ENCODE measurements at places on chromosomes 12 and 14.

GRCh38 chr12:119365451-119365850 lies 30.9 kb downstream of the CCDC60 start:
- no peak for DNase-seq

GRCh38 chr12:97167598-97167997 lies 260.5 kb downstream of the NEDD1 start:
- DNase-seq = no peak

DNA sequence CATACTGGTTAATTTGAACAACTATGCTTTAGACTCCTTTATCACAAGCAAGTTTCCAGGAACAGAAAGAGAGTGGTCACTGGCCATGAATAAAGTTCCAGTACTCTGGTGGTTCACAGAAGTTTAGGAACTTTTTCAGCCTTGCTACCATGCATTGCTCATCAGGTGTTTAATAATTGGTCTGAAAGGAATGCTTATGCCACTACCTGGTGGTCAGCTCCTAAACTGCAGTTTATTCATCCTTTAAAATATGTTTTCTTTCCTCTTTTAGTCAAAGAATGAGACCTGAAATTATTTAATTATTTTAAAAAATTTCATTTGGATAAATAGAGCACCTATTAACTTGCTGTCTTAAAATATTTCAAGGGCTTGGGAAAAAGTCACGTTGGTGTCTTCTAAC lies 260.1 kb upstream of the OR4E1 start:
- no peak for DNase-seq

DNA sequence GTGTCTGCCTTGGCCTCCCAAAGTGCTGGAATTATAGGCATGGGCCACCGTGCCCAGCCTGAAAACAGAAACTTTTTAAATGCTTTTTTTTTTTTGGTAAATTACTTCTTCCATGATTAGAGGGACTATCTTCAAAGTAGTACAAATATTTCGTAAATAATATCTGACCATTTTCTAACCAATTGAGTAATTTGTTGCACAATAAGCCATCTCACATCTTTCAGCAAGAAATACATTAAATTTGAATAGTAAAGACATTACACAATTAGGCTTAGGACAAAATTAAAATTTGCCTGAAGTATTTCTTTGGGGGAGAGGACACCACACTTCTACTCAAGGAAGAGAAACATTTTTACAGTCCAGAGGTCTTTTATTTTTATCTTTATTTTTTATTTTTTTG lies 84.7 kb upstream of the STRN3 start:
- no peak for DNase-seq

DNA sequence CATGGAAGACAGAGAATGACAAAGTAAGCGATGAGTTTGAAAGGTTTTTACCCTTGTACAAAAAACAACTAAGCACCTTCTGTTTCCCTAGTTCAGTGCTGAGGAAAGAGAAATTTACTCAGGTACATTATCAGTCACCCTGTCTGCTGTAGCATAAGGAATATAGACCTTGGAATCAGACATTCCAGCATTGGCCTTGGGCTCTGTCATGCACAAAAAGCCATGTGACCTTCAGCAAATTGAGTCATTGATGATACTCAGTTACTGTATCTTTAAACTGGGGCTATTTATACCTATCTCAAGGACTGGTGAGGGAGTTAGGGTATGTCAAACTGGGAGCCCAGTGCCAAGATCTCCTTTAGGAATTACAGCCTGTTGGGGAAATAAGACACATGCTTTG lies 19.3 kb upstream of the TCL1A start:
- DNase-seq = no peak
